AG04449 (cell line): ENCODE measurements at places on chromosomes 2 and 18.

- no peak for DNase-seq
Observed at GRCh38 chr2:233707940-233708644, 4.6 kb upstream of the UGT1A5 start.

DNA sequence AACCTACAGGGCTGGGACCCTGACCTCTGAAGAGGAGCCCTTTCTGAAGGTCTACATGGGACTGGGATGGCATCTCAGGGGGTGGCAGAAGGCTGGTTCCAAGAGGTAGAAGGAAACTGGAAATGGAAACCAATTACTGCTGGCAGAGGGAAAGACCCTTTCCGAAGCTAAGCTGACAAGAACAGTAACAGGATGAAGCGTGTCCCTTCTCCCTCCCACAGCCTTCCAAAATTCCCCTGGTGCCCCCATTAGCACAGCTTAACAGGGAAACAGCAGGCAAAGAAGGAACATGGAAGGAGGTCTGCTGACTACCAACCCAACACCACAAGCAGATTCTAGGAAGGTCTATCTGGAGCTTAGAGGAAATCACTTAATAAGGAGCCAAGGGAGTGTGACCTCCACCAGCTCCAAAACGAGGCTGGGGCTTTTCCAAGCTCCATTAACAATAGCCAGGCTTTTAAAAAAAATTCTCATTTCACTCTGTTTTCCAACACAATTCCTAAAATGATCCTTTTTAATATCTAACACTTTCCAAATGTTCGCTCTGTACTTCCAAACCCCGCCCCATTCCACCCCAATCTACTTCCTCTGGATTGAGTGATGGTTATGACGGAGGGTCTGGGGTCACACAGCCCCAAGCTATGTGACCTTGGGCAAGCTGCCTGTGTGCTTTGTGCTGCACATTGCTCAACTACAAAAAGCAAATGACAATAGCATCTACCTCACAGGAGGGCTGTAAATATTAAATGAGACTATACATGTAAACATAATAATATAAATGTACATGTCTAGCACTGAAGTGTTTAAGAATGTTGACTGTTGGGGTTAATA, 55.2 kb downstream of the STK39 start:
- no peak for DNase-seq

GRCh38 chr2:120939595-120940318, 204.1 kb downstream of the GLI2 start:
- peak; percentile 89 for DNase-seq

- DNase-seq = no peak
Observed at GRCh38 chr2:118047380-118047826, 33.5 kb upstream of the CCDC93 start.

- no peak for DNase-seq
Observed at GRCh38 chr2:57602733-57603132, 443.9 kb upstream of the VRK2 start.

DNA sequence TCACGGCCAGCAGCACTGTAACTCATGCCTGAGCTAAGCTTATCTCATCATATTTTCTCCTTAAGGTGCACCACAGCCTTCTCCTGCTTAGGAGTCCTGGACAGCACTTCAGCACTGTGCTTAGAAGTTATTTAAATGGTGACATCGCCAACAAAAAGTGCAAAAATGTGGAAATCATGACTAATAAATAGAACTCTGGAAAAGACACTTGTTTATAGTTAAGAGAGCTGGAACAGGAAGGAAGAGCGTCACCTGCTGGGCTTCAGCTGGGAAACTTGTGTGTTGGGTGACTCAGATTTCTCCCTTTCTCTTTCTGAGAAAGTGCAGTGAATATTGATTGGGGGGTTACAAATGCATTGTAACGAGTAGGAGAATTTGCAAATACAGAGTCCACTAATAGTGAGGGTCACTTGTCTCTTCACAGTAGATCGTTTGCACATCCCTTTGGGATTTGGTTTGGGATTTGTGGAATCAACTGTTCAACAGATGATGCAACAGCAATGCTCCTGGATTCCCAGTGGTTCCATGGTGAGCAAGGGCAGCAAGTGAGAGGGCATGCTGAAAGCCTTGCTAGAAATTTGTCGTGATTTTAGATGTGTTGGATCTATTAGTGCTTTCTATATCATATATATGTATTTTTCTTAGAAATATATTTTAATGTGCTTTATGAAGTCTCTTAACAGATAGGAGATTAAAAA, 84.2 kb downstream of the DOK6 start:
- no peak for DNase-seq

DNA sequence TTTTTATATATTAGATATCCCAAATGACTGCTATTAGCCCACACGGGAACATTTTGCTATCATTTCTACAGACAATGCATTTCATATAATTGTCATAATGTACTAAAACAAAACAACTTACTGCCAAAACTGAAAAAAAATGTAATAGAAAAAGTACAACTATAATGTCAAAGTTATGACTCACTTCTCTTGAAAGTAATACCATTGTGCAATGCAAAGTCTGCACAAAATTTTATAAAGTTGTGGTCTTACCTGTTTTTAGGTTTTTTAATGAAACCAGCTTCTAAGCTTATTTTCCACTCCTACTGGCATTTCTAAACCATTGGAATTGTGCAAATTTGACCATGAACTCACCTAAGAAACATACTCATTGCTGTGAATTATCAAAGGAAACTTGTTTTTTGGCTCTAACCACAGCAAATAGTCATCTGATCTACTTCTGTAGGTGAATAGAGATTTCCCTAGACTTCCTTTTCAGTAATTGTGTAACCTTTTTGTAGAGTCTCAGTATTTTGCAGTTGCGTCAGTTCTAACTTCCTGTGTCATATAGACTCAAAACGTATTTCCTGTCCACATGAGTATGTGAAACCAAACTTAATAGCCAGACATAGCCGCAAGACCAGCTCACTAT, 31.9 kb upstream of the TFPI start:
- no peak for DNase-seq

GRCh38 chr2:75199428-75200011, at the start of gene TACR1:
Gene TACR1, minus strand, starts transcription at chr2:75199520. Its CDS starts 586 bp downstream, at chr2:75198934.
- no peak for DNase-seq
